ENCODE measurements at places on chromosomes 5 and 9.

- no peak for DNase-seq
Measured at GRCh38 chr5:59800347-59800893, 93.1 kb downstream of the PDE4D start.

DNA sequence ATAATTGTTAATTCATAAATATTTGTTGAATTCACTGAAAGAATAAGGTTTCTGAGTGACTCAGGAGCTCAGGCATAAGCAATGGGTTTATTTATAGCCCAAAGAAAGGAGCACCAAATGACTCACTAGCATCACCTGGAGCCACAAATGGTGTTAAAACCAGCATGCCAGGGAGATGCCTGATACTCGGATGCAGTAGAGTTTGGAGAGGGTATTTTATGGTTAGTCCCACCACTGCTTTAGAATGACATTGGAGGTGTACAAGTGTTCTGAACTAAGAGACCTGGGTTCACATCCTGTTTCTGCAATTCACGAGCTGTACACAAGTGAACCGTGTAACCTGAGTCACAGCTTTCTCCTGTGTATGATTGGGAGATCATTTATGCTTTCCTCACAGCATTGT lies 25.2 kb downstream of the CCL28 start:
- DNase-seq = no peak

- DNase-seq = no peak
Measured at GRCh38 chr9:26856413-26857032, 36.1 kb downstream of the CAAP1 start.

DNA sequence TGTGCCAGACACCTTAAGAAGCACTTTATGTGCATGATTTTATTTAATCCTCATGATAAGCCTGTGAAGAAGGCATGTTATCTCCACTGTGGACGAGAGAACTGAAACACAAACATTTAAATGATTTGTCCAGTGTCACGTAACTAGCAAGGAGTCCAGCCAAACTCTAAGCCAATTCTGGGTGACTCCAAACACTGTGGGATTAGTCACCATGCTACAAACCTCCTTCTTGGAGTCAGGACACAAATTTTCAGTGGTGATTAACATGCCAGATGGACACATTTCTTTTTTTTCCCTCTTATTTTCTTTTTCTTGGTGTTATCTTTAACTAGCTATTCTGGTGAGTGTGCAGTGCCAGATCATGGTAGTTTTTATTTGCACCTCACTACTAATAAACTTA lies 316.8 kb downstream of the NDUFS4 start:
- no peak for DNase-seq

DNA sequence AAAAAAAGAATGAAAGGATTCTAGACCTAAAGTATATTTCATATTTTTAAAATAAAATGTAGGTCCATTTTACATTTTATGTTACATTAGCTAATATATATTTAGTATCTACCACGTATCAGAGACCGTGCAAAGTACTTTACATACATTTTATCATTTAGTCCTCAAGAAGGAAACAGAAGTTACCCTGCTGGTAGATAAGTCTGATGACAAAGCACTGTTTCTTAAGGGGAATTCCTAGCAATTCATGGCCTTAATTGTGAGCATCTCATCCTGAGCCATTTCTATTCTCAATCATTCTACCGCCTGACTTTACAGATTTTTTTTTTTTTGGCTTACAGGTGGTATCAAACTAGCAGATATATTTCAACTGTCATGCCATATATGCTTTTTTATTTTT lies 367.7 kb downstream of the PRELID2 start:
- no peak for DNase-seq

DNA sequence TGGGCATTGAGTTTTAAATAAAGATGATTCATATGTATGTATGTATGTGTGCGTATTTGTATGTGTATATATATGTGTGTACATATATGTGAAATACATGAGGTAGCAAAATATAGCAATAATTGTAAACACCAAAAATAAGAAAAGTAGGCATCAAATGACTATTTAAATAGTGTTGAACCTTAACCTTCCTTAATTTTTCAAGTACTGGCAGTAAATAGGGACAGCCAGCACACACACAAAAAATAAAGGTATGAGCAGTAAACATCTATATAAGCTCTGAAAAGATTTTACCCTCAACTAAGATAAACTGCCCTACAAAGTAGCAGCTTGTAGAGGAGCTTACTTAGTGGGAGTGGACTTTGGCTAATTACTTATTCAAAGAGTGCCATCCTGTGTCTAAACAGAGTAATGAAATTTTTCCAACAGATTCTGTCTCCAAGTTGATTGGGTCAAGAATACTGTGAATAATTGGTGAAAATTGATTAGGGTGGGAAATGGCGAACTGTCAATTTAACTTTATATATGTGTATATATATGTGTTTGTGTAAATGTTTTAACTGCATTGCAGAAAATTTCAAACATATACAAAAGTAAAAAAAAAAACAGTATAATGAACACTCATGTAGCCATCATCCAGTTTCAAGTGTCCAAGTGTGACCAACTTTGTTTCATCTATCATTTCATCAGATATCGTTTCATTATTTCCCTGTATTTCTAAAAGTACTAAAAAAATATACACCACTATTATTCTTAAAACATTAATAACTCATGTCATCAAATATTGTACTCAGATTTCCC lies 2.0 kb upstream of the ADAMTS6 start:
- no peak for DNase-seq

DNA sequence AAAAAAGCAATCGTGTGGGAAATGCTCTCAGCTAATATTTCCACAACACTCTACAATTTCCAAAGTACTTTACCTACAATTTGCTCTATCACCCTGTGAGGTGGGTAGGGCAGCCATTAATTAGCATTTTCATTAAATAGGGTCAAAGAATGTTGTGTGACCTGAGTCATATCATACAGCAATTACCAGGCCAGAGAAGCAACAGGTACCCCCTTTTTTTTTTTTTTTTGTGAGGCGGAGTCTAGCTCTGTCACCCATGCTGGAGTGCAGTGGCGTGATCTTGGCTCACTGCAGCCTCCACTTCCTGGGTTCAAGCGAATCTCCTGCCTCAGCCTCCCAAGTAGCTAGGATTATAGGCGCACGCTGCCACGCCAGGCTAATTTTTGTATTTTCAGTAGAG lies 108.8 kb upstream of the RETREG1 start:
- no peak for DNase-seq

DNA sequence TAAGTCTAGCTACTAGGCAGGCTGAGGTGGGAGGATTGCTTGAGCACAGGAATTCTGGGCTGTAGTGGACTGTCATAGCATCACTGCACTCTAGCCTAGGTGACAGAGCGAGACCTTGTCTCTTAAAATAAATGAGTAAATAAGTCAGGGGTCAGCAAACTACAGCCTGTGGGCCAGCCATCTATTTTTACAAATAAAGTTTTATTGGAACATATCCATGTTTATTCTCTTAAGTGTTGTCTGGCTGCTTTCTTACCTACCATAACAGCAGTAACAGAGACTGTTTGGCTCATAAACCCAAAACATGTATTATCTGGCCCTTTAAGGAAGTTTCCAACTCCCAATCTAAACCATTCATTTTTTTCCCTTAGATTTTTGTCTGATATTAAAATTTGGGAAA lies 29.6 kb downstream of the DIMT1 start:
- DNase-seq = no peak

GRCh38 chr9:20990867-20991266 lies 40.6 kb downstream of the HACD4 start:
- no peak for DNase-seq

- DNase-seq = no peak
Measured at GRCh38 chr9:130703501-130703900, 9.9 kb downstream of the EXOSC2 start.

GRCh38 chr5:174045470-174046025 lies at the start of gene NSG2:
TSS of gene NSG2 (plus strand) at chr5:174045706. CDS start at chr5:174046756, 1,050 bp downstream.
- no peak for DNase-seq

Measured in activated CD4-positive, CD25-positive, alpha-beta regulatory T cell (primary cell).